ENCODE measurements at places on chromosomes 4 and X.

- H3K4me1 ChIP-seq, result peaks cover 6% of the 10 kb centered on the region
- H3K4me3 ChIP-seq, result no peak within 1 kb of the TSS
- peaks cover 20% of the 10 kb centered on the region for H3K27me3 ChIP-seq
- peak; percentile 70 for DNase-seq
Measured at GRCh38 chr4:157220371-157220881, at the start of gene GRIA2. GRIA2 (plus strand) TSS chr4:157220728; CDS start chr4:157221043, 315 bp downstream.

- no peak overlapping the region for H3K4me3 ChIP-seq
- H3K27me3 ChIP-seq, result no peaks in the 10 kb centered on the region
- H3K4me1 ChIP-seq, result no peaks in the 10 kb centered on the region
Measured at GRCh38 chr4:35649778-35650177, 594.5 kb downstream of the ARAP2 start.

- no peak overlapping the region for H3K27ac ChIP-seq
- H3K4me1 ChIP-seq, result no peaks in the 10 kb centered on the region
- no peaks in the 10 kb centered on the region for H3K36me3 ChIP-seq
- DNase-seq, result no peak
Measured at GRCh38 chrX:19728915-19729314, 158.5 kb downstream of the SH3KBP1 start.

- H3K27ac ChIP-seq, result no peak overlapping the region
- H3K36me3 ChIP-seq, result no peaks in the 10 kb centered on the region
- DNase-seq, result no peak
Measured at GRCh38 chr4:148225639-148226038, 216.6 kb downstream of the NR3C2 start.

GRCh38 chr4:141455651-141456050, 180.7 kb upstream of the IL15 start:
- no peaks in the 10 kb centered on the region for H3K27me3 ChIP-seq
- H3K36me3 ChIP-seq, result no peaks in the 10 kb centered on the region
- no peak overlapping the region for H3K4me3 ChIP-seq
- no peak overlapping the region for H3K27ac ChIP-seq
- peaks cover 2% of the 10 kb centered on the region for H3K4me1 ChIP-seq

DNA sequence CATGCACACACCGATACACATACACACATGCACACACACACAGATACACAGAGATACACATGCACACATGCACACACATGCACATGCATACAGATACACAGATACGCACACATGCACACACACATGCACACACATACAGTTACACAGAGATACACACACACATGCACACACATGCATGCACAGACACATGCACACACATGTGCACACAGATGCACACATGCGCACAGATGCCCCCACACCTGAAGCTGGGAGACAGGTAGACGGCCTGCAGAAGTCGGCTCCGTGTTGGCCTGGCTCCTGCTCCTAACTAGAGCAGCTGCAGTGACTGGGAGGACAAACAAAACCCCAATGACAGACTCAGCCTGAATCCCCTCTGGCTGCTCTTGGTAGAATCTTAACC, 46.8 kb downstream of the PSAPL1 start:
- no peak overlapping the region for H3K27ac ChIP-seq
- H3K27me3 ChIP-seq, result no peaks in the 10 kb centered on the region
- H3K36me3 ChIP-seq, result no peaks in the 10 kb centered on the region
- H3K4me1 ChIP-seq, result no peaks in the 10 kb centered on the region
- H3K4me3 ChIP-seq, result no peak overlapping the region

GRCh38 chr4:174582463-174582862, 60.2 kb upstream of the HPGD start:
- no peaks in the 10 kb centered on the region for H3K4me1 ChIP-seq
- no peaks in the 10 kb centered on the region for H3K36me3 ChIP-seq
- no peak overlapping the region for H3K4me3 ChIP-seq
- H3K27ac ChIP-seq, result no peak overlapping the region

- no peak overlapping the region for H3K4me3 ChIP-seq
- no peaks in the 10 kb centered on the region for H3K27me3 ChIP-seq
- H3K36me3 ChIP-seq, result no peaks in the 10 kb centered on the region
- H3K4me1 ChIP-seq, result no peaks in the 10 kb centered on the region
Measured at GRCh38 chrX:29662759-29663503, 552.4 kb upstream of the MAGEB2 start.

- no peaks in the 10 kb centered on the region for H3K4me1 ChIP-seq
- no peak for DNase-seq
- H3K27me3 ChIP-seq, result no peaks in the 10 kb centered on the region
- no peak overlapping the region for H3K27ac ChIP-seq
- H3K4me3 ChIP-seq, result no peak overlapping the region
Measured at GRCh38 chr4:113350576-113350975, 301.1 kb downstream of the ANK2 start.

All from liver (tissue), 10 donors.